GM20000 (cell line): ENCODE measurements at places on chromosomes 3 and 15.
A peak's percentile ranks its signal among the peaks of the same experiment; 100 is the strongest.

DNA sequence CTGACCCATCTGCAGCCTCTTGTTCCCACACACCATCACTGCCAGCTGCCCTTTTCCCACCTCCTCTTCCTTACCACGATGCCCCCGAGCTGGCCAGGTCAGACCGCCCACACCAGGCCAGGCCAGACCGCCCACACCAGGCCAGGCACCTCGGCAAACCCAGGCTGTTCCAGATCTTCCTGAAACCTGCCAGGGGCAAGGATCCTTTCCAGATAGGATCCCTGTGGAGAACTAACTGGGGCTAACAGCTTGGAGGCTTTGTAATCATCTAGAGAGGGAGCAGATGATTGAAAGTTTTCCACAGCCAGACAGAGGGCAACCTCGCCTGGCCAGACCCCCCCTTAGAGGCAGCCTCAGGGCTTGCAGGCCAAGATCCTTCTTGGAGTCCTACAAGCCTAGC lies 287.3 kb upstream of the TLE3 start:
- no peak for DNase-seq

- DNase-seq, result no peak
These were observed 582.5 kb downstream of the ZNF385D start for GRCh38 chr3:21168471-21168870.

- no peak for DNase-seq
These were observed 80.6 kb downstream of the CCR1 start for GRCh38 chr3:46127503-46127902.

DNA sequence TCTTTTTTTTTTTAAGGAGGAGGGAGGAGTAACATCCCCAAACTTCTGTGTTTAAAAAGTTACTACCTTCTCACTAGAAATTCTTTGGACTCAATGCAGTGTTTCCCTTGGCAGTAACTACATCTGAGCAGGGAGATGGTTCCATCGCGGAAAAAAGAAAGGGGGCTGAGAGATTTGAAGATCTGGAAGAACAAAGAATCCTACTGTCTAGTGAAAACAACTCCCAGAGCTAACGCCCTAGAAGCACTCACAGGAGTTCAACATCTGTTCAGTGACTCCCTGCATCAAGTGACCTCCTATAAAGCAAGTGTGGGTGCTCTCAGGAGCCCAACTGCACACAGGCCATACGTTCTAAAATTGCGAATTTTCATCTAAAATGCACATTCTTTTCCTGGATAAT lies 66.8 kb upstream of the PXYLP1 start:
- DNase-seq, result no peak

- no peak for DNase-seq
These were observed 274.5 kb downstream of the SLC9A9 start for GRCh38 chr3:143573610-143574303.

DNA sequence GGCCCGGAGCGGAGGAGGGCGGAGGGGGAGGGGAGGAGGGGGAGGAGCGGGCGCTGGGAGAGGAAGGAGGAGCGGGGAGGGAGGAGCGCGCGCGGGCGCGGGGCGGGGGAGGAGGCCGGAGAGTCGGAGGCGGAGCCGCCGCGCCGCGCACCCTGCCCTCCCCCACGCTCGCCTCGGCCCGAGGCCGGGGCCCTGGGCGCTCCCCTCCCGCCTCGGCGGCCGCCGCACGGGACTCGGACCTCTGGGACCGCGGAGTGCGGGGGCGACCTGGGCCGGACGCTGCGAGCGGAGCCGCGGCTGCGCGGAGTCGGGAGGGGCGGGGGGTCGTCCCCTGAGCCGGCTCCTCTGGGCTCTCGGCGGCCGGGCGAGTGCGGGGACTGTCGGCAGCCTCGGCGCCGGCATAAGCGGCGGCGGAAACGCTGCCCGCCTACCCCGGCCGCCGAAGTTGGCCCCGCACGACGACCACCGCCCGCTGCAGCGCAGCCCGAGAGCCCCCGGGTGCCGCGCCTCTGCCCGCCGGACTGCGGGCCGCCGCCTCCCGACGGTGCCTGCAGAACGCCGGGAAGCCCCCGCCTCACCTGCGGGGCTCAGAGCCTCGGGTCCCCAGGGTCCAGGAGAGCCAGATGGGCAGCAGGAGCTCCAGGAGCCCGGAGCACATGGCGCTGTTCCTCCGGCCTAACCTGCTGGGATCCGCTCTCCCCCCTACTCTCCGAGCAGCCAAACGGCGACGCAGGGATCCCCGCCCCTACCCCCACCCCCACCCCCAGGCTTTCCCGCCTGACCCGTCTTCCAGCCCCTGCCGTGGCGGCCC lies 406 bp upstream of the GABRB3 start:
- DNase-seq, result no peak

- no peak for DNase-seq
These were observed 418.1 kb downstream of the OCA2 start for GRCh38 chr15:27681038-27681437.

DNA sequence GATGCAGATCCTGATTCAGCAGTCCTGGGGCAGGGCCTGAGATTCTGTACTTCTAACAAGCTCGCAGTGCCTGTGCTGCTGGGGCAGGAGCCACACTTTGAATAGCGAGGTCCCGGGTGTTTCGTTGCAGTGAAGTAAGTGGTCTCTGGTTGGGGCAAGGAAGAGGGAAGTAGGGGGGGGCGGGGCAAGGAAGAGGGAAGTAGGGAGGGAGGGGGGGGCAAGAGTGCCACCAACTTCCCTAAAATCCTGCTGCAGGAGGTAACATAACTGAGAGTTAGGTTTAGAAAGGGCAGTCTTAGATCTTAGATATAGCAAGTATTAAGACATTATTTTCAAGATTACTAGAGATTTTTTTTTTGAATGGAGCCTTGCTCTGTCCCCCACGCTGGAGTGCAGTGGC lies 35.5 kb downstream of the CRTAP start:
- DNase-seq, result no peak

GRCh38 chr15:33068007-33068481 lies 126.5 kb downstream of the FMN1 start:
- no peak for DNase-seq

DNA sequence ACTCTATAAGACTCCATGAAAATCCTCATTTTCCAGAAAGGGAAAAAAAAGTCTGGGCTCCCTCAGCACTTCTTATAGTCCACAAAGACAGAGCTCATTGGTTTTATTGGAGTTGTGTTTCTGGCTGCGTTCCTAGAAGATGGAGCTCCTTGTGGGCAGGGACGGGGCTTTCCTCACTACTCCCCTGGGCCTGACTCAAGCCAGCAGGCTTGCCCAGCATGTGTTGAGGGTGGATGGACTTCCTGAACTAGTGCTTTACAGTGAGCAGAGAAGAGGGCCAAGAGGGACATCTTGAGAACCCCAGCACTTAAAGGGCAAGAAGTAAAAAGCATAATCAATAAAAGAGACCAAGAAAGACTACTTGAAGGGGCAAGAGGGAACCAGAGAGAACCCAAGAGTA lies 43.2 kb upstream of the EPHB1 start:
- DNase-seq, result no peak

- no peak for DNase-seq
These were observed 7.0 kb upstream of the HHATL start for GRCh38 chr3:42709621-42710020.

DNA sequence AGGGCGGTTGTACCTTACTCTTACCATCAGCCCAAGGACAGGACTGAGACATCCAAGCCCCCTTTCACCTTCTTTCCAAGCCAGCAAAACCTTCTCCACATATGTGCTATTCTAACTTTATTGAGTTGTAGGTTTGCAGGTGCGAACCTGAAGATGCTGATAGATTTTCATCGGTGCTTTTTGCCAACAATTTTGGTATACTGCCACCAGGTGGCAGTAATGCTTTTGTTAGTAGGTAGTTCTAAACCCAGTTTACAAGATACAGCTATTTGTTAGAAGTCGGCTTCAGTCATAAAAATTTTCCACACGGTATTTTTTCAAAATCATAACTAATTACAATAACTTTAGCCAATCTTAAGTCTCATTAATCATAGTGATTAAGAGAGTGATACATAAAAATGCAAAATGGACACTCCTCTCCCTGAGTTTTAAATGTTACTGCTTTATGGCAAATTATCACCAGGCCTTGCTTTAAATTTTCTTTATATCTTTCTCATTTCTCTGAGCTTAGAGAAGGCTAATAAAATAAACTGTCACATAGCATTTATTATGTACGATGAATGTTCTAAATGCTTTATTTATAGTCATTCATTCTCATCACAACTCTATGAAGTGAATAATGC lies 636 bp downstream of the TBC1D21 start:
- DNase-seq, result peak; percentile 57

- no peak for DNase-seq
These were observed 38.6 kb downstream of the LYZL4 start for GRCh38 chr3:42371776-42372175.

GRCh38 chr3:152056481-152056880 lies 183.0 kb downstream of the SUCNR1 start:
- DNase-seq, result no peak

- no peak for DNase-seq
These were observed 186.8 kb downstream of the SLCO3A1 start for GRCh38 chr15:92040350-92040749.

- DNase-seq, result no peak
These were observed 689.0 kb downstream of the PLOD2 start for GRCh38 chr3:145471976-145472375.

GRCh38 chr15:85708402-85708941 lies 86.3 kb downstream of the KLHL25 start:
- DNase-seq, result no peak

DNA sequence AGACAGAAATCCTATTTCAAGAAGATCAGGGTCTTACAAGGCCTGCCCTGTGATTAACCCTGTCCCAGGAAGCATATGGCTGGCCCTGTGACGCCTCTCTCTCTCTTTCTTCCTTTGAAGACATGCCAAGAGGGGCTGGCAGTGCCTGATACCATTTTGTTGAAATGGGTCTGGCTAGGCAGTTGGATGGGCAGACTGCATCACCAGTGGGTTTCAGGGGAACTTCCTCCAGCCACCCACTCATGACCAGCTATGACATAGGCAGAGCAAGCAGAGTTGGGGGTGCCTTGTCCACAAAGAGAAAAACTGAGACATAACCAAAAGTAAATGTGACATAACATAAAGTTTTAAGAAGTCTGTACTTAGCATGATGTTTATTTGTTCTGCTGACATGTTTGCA lies 31.4 kb upstream of the MANF start:
- DNase-seq, result no peak

DNA sequence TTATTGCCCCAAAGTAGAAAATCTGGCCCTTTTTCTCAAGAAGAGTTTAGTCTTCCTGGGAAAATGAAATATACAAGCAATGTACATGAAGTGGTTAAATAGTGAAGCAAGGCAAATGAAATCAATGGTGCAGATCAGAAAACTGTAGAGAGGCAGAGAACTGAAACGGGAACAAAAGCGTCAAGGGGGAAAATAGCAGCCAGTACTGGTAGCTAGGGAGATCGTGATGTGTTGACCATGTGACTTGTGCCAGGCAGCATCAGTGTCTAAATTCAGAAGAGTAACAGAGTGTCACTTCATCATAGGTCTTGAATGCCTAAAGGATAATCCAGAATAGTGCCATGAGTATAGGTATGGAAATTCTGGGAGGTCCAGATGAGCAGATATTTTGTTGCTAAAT lies 163.1 kb downstream of the CHL1 start:
- DNase-seq, result no peak

DNA sequence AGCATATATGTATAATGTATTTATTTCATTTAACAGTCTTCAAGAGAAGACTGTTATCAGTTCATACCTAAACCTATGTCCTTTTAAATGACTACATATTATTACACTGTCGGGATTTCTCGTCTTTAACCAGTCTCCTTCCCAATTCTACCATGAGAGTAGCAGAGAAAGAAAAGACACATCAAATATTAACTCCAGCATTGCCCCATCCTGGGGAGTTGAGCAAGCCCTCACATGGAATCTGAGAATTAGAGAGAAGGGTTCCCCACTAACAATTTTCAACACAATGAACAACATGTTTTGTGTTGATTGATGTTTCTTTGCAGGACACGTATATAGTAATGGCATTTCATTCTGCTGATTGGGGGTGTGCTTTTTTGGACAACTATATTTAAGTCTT lies 257.4 kb downstream of the ADAMTSL3 start:
- DNase-seq, result no peak

DNA sequence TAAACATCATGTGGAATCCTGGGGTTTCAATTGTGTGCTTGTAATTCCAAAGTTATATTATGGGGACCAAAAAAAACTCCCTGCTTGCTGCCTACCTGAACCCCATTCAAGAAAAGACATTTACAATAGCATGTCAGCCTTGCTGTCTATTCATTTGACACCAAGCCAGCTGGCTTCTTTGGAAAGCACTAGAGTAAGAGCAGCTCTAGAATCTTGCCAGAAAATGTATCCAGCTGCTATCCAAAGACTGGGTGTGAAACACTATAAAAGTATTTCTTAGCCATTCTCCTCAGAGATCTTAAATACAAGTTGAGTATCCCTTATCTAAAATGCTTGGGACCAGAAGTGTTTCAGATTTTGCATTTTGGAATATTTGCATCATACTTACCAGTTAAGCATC lies 87.4 kb downstream of the RAD18 start:
- no peak for DNase-seq

GRCh38 chr3:123328851-123329635 lies 119.8 kb downstream of the ADCY5 start:
- DNase-seq, result peak; percentile 84

- no peak for DNase-seq
These were observed 3.2 kb downstream of the SHF start for GRCh38 chr15:45184562-45185041.

DNA sequence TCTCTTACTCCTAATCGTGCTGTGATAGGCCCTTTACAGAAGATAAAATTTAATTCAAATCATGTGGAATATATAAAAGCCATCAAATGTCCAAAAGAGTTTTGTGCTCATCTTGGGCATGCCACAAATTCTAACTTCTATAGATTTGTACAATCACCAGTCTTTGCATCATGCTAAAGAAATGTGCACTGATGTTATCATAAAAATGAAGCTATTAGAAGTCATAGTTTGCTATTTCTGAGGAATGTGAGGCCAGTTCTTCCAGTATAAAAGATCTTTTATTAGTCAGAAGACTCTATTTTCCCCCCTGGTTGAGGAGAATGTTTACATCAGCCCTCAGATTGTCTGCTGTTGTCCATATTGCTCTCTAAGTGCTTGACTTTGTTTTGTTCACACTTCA lies 2.1 kb upstream of the ANXA2 start:
- no peak for DNase-seq

- DNase-seq, result no peak
These were observed 342.4 kb upstream of the THBS1 start for GRCh38 chr15:39238443-39238842.

DNA sequence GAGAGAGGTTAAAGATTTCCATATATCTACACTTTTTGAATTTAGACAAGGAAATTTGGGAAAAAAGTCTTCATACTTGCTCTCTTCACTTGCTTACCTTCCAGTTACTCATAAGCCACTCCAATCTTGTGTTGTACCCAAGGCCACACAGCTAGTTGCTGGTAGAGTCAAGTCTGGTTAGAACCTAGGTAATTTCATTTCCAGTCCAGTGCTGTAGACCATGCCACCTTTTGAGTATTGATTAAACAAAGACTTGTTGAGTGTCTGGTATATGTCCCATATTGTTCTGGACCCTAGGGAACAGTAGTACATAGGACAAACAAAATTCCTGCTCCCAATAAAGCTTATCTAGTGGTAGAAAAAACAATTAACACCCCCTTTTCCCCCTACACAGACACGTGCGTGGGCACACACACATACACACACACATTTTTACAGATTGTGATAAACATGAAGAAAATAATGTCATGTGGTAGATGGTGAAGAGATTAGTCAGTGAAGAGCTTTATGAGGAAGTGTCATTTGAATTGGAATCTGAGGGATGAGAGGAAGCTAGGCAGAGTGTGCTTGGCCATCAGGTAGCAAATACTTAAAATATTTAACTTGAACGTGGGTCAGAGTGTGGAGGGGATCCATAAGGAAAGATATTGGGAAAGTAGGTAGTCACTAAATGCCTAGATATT lies 2.1 kb downstream of the CMC1 start:
- DNase-seq, result no peak
